ENCODE measurements at places on chromosomes 2 and 18.

GRCh38 chr2:203809084-203809521 is 58.5 kb upstream of the CTLA4 start:
- no peak for DNase-seq

DNA sequence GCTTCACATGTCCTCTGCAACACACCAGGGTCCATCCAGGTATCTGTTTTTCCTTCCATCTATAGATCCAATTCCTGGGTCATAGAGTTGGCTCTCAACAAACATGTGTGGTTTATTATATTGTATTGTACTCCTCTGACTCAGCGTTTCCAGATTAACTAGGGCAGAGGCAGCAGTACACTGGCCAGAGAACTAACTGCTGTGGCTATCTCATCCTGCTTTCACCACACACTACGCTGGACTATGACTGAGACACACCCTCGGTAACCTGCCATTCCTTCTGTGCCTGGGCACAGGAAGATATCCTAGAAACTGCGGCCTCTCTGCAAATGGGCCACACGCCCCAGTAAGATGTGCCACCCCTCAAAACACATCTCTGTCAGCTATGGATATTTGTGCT is 159.8 kb upstream of the STK17B start:
- no peak for DNase-seq

DNA sequence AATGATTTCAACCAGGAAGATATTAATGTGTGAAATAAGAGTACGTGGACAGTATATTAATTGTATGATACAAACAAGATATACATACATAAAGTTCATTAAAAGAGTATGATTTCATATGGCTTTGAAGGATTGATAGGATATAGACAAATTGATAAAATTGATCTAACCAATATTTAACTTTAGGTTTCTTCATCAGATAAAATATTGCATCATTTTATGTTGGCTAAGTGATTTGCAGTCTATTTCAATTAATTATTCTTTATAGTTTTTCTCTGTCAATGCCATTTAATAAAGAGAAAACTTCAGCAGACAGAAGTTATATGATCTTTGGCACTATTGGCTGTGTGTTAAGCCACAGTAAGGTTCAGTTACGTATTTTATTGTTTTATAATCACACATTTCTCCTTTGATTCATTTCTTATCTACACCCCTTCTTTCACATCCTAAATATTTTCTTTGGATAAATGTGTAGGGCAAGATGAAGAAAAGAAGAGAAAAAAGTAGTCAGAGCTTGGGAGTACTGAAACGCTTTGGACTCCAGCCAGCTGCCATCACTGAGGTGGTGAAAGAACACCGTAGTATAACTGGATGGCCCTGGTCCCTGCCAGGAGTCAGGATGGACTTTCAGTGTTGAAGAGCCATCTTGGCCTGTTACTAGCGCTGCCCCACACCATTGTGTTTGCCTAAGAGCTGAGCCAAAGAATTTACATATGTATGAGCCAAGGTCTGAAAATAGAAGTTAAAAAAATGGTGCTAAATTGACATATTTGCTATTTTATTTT is 9.8 kb upstream of the CPS1 start:
- no peak for DNase-seq

DNA sequence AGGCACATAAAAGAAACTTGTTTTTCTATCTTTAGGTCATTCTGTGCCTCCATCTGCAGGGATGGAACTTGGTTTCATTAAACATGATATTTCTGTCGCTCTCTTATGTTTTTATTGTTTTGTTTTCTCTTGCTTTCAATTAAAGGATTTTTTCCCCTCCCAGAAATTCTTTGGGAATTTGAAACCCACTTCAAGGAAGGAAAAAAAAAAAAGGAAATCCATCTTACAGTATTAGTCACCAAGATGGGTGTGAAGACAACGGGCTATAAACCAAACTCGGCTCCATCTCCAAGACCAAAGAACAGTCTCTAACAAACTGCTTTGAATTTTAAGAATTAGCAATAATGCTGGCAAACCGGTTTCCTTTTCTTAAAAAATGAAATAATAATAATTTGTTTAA is 244.1 kb downstream of the BCL11A start:
- DNase-seq: no peak

DNA sequence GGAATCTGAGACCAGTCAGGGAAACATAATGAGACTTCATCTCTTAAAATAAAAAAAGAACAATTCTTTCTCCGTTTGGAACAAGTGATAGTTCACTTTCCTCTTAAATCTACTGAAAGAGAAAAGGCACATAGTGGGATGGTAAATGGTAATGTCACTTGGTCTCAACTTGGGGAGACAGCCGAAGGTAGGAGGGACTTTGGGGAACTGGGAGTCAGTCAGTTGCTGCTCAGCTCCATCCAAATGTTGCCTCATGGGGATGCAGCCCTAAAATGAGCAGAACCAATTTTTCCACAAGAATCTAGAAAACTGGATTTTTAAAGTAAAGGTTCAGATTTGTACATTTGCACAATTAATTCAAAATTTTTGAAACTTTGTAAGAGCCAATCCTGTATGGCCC is 19.2 kb downstream of the RASGRP3 start:
- no peak for DNase-seq
